CD8-positive, alpha-beta T cell (primary cell): ENCODE measurements at places on chromosomes 16 and 17. TPM values are rescaled to one million over a fixed set of nuclear protein-coding genes. Genes with fewer than 3 reads are reported as not detected.

KCNH6 gene
- total RNA-seq, result not detected

PERCC1 gene
- total RNA-seq, result 0.75 TPM

DNA sequence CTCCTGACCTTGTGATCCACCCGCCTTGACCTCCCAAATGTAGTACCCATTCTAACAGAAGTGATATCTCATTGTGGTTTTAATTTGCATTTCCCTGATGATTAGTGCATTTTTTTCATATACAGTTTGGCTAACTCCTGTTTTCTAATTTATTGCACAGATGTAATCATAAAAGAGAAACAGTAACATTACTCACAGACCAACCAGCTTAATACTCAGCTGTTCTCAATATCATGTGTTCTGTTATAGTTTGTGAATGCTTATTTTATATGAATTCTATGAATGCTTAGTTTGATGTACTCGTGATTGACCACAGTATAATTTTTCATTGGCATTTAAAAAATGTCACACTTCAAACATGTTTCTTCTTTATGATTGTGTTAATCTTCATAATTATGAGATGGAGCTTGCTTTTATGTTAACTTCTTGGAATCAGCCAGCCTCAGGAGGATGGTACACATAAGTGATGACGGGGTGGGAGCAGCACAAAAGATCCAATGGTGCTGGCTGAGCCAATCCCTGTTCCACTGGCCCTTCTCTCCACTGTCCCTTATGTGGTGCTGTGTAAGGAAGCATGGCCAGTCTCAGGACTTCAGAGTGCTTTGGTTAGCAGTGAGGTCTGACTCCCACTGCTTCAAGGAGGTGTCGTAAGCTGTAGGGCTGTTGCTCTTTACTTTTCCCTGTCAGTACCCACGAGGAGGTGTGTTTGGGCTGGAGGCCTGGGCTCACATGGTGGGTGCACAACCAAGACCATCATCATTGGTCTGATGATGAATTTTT lies 191.0 kb downstream of the SPECC1 start:
- no peak for DNase-seq

- DNase-seq, result no peak
Measured at GRCh38 chr17:74842599-74843351, 16.9 kb downstream of the GRIN2C start.

- DNase-seq, result peak; percentile 25
Measured at GRCh38 chr17:7854078-7854777, 638 bp upstream of the TMEM88 start.

DNA sequence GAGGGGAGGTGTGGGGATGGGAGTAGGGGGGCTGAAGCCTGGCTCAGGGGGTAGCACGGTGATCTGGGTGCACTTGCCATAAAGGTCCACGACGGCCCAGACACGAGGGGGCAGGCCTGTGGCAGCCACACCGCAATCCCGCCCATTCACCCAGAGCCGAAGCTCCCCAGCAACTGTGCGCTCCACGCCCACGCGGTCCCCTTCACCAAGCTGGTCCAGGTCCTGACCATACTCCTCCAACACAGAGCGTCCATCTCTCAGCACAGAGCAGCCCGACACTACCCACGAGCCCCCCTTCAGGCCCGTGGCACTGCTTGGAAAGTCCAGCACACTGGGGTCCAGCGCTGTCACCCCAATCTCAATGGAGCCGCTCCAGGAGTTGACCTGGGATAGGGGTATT lies 1.6 kb downstream of the NEURL4 start:
- no peak for DNase-seq

DNA sequence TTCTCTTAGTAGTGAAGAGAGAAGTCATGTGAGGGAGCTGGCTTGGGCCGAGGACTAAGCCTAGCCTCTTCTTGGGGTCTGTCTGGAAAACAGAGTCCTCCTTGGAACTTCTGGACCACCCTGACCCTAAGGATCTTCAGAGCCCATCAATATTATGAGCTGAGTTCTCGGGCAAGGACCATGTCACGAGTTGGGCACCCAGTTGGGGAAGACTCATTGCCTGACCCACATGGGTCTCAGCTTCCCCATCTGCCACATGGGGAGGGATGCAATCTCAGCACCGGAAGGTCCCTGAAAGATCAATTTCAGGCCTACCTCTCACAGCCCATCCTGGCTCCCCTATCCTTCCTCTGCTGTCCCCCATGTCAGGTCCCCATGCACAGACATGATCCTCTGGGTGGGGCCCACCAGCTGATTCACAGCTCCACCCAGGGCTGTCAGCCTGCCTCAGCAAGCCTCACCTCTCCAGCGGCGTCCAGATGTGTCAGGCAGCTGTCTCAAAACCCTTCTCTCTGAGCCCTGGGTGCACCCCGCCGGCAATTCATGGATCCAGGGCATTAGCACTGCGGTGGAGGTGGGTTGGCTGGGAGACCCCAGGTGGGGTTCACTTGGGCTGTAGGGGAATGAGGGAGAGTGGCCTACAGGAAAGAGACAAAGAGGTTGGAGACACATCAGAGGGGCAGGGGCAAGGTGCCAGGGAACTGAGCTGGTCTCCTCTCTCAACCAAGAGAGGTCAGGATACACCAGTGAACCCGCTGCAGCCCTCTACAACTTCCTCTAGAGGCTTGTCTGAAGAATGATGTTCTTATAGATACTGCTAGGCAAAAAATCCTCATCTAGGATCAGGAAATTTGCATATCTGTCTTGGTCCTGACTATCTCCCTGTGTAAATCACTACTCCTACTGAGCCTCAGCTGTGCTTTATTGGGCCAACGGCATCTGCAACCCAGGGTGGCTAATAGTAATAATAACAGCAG lies 1.8 kb downstream of the NLRP1 start:
- DNase-seq, result peak; percentile 36

- DNase-seq, result no peak
Measured at GRCh38 chr16:2744711-2745110, 7.7 kb upstream of the SRRM2 start.

DNA sequence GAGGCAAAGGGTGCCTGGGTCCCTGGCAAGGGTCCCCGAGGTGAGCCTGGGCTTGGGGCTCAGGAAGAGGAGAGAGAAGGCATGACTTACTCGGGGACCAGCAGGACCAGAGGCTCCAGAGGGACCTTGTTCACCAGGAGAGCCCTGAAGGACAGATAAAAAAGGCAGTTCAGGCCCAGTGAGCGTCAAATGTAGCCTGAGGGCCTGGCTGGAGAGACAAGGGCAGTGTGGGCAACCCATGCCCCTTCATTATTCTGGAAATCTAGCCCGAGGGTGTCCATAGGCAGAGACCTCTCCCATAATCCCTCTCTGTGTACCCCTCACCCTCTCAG lies 14.1 kb downstream of the COL1A1 start:
- no peak for DNase-seq
